ENCODE measurements at places on chromosomes 6 and 20.

GRCh38 chr6:64949257-64949656, 757.8 kb downstream of the EYS start:
- no peak for DNase-seq

- DNase-seq, result no peak
Observed at GRCh38 chr6:131791476-131791875, 16.3 kb upstream of the ENPP1 start.

- peak; percentile 63 for DNase-seq
Observed at GRCh38 chr20:35901678-35902544, 52.4 kb downstream of the SCAND1 start.

DNA sequence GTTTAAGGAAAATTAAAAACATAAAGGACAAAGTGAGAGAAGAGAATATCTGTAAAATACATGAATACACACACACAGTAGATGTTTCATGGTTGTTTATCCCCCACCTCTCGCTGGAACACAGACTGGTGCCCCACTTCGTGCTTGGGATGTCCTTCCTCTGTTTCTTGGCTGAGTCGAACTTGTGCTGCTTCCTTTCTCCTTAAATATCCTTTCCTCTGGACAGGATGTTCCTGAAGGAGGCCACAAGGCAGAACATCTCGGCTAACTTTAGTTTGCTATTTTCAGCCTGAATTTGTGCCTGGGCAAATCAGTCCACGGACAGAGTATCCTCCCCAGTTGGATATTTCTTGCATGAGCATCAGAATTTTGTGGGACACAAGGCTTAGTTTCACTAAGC, 54.7 kb upstream of the ZMYND8 start:
- no peak for DNase-seq

GRCh38 chr20:34385464-34385863, 22.4 kb downstream of the ITCH start:
- DNase-seq, result no peak

DNA sequence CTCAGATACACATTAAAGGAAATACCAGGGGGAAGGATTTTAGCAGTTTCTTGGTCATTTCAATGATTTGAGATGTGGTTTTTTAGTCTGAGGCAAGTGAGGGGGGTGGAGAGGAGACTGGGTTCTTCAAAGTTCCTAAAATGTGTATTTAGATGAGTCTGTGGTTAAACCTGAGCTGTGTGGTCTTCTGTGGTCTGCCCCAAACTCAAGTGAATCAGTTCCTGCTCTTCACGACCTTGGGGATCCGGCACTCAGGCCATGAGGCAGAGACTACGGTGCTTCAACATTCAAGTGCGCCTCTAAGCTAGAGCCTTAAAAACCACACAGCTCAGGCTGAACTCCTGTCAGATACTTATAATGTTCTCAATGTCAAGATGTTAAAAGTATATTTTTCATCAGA, 406.7 kb downstream of the LMBRD1 start:
- DNase-seq, result peak; percentile 56

GRCh38 chr6:25199544-25199943, 79.6 kb upstream of the CARMIL1 start:
- no peak for DNase-seq

GRCh38 chr6:14571001-14571400, 453.4 kb downstream of the CD83 start:
- no peak for DNase-seq

DNA sequence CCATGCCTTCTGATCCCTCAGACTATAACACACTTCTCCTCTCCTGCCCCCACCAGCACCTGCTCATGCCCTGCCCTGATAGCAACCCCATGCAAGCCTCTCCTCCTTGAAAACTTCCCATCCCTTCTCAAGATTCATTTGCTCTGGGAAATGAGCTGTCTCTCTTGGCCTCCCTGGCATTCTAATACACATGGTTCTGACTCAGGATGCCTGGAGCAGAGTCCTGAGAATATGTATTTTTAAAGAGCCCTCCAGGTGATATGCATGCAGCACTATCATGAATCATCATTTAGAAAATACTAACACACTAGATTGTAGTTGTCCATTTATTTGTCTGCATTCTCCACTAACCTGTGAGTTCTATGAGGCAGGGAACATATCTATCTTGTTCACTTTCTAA, 26.6 kb downstream of the HDGFL1 start:
- DNase-seq, result no peak

GRCh38 chr6:163180874-163181541, 233.5 kb upstream of the QKI start:
- peak; percentile 94 for DNase-seq

GRCh38 chr6:129849456-129849855, 11.7 kb downstream of the TMEM244 start:
- DNase-seq, result no peak

DNA sequence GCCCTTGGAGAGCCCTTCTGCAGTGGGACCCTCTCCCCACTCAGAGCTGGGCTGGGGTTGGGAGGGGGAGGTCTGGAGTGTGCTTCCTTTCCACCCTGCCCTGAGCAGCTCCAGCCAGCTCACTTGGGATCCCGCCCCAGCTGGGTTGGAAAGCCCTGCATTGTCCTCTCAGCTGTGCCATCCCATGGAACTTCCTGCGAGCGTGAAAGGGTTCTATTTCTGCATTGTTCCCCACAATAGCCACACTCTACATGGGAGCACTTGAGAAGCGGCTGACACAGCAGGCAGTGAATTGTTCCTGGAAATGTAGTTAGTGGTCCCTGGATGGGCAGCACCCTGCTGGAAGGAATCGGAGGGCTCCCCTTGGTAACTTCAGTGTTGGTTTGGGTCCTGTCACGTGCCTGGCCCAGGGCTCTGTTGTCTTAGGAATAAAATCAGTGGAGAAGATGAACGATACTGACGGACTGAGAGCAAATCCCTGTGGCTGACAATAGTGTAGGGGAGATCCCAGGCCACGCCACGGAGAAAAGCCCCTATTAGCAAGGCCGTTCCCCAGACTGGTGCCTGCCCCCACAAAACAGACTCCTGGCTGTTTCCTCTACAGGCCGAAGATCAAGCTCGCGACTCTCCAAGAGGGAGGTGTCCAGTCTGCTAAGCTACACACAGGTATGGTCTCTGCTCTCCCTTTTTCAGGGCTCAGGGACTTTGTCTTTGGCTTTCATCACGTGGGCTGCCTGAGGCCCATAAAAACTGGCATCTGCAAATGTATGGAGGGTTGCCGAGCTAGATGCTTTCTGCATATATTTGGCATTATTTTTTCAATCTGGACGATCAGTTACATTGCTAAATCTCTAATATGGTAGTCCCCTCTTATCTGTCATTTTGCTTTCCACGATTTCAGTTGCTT, 18.8 kb downstream of the DNMT3B start:
- no peak for DNase-seq

- DNase-seq, result no peak
Observed at GRCh38 chr6:142735204-142735603, 209.8 kb downstream of the HIVEP2 start.

- DNase-seq, result no peak
Observed at GRCh38 chr6:22199771-22200170, 97.1 kb downstream of the PRL start.

GRCh38 chr6:116512734-116513133, 1.3 kb downstream of the CALHM5 start:
- DNase-seq, result no peak

DNA sequence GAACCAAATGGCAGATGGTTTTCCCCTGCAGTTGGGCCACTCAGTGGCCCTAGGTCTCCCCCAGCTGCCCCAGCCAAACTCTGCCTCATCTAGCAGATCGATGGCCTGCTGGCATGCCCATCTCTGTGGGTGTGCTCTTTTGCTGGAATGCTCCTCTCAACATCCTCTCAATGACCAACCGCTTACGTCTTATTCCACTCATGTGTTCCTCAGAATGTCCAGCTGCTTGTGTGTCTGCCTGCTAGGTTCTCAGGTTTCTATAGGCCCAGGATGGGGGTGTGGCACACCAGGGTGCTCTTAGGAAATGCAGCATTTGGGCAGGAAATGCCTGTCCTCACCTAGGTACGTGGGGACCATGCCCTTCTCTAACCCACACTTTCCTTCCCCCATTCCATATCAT, 509.9 kb upstream of the SYNCRIP start:
- no peak for DNase-seq

- peak; percentile 64 for DNase-seq
Observed at GRCh38 chr6:24564081-24564480, 69.3 kb downstream of the ALDH5A1 start.

- DNase-seq, result peak; percentile 66
Observed at GRCh38 chr6:43873806-43874714, 104.0 kb downstream of the VEGFA start.

GRCh38 chr6:158565482-158566040, 5.7 kb downstream of the TMEM181 start:
- DNase-seq, result no peak

GRCh38 chr6:69665437-69665836, 131.4 kb downstream of the LMBRD1 start:
- DNase-seq, result no peak

GRCh38 chr6:166014966-166015365, 152.7 kb downstream of the TBXT start:
- no peak for DNase-seq

GRCh38 chr6:110645685-110646418, 169.4 kb downstream of the CDK19 start:
- DNase-seq, result no peak

- no peak for DNase-seq
Observed at GRCh38 chr6:141452354-141452686, 680.4 kb upstream of the GJE1 start.

DNA sequence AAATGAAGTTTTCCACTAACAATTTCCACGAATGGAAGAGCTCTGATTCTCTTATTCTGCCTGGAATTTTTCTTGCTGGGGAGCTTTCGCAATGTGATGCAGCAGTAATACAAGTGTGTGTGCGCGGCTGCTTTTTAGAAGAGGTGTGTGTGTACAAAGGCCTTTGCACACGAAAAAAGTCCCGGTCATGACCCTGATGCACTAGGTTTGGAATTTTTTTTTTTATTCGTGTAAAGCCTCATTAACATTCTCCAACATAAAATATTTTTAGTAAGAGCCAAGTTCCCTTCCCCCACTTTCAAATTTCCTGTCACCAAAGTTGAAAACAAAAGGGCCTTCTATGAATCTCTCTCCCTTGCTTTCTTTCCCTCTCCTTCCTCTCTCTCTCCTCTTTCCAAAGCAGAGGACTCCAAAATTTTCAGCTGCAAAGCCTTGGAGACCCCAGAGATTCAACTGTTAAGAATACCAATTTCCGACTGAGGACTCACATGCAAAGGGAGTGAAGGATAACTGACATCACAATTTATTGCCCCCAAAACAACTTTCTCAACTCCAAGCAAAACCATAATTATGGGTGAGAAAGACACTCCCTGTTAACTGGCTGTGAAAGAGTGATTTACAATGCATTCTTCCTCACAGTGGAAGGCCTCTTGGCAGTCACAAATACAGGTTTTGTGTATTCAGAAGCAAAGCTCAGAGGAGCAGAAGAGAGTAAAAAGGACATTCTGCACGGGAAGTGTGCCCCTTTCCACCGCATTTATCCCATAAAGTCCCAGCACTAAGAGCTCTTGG, 421.2 kb upstream of the JARID2 start:
- DNase-seq, result no peak

GRCh38 chr20:57061051-57061900, 205.2 kb downstream of the BMP7 start:
- peak; percentile 84 for DNase-seq

DNA sequence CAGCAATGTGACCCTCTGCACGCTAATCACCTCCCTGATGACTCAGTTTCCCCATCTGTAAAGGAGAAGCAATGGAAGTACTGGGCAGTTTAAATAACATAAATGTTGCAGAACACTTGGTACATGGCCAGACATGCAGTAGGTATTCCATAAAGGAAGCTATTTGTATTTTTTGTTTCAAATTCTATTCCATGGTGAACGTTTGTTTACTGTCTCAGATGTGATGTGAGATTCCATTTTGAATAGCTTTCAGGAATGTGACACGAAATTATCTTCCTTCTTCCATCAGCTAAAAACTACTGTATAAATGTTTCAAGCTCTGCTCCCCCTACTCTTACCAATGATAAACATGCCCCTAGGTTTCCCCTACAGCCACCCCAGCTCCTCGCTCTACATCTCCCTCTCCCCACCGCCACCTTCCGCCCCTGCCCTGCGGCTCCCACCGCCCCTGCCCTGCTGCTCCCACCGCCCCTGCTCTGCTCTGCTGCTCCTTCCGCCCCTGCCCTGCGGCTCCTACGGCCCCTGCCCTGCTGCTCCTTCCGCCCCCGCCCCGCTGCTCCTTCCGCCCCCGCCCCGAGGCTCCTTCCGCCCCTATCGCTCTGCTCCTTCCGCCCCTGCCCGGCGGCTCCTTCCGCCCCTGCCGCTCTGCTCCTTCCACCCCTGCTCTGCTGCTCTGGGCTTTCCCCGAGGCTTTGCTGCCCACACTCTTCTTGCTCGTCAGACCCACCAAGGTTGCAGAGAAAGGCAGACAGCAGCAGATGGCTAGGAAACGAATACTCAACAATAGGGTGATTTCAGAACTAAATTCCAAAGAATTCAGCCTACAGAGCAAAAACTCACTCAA, 78.9 kb downstream of the THBS2 start:
- DNase-seq, result peak; percentile 45

DNA sequence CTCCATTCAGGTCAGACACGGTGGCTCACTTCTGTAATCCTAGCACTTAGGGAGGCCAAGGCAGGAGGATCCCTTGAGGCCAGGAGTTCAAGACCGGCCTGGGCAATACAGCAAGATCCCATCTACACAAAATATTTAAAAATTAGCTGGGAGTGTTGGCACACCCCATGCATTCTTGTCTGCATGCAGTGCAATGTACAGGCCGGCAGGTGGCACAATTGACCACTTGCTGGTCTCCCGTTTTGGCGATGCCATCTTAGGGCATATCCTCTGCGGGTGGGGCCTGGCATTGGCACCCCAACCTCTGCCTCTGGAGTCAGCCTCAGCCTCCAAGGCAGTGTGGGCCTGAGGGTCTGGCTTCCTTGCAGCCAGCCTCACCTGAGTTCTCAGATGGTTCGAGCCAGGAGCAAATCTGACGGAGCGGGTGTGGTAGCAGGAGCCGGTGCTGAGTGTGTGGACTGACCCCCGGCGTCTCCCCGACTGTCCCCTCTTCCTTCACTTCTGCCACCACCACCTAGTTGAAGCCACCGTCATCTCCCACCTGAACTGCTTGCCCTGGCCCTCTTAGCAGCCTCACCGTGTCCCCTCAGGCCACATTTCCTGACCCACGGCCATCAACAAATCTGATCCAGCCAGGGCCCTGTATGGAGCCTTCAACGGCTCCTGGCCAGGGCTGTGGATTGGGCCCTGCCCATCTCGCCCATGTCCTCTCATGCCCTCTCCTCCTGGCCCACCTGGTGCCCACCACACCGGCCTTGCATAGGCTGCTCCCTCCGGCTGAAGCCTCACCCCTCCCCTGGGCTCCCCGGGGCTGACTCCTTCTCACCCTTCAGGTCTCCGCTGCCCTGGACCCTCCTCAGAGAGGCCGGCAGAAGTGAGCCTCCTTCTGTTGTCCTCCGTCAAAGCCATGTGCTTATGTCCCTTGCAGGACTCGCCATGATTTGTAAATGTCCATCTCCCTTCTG, 44.0 kb downstream of the EFCAB8 start:
- DNase-seq, result no peak

Measured in islet precursor cell (in vitro differentiated cells).